ENCODE measurements at places on chromosomes 6 and 20. TPM values are rescaled to one million over a fixed set of nuclear protein-coding genes. Genes with fewer than 3 reads are reported as not detected.

Gene MYLK4
- total RNA-seq, result 0.10 TPM

Gene PRDM13
- total RNA-seq, result 0.88 TPM

Gene STK4
- 14.0 TPM for total RNA-seq

Gene KCNS1
- total RNA-seq, result not detected

Gene MAP3K7
- 12.9 TPM for total RNA-seq

Gene KCNK15
- 0.79 TPM for total RNA-seq

Gene KDM1B
- total RNA-seq, result 6.5 TPM

Gene SIRPB2
- total RNA-seq, result not detected

Gene RNF182
- 3.3 TPM for total RNA-seq

Gene PLCB4
- 19.5 TPM for total RNA-seq

Gene PRPH2
- total RNA-seq, result not detected

Gene NOX3
- not detected for total RNA-seq

Gene EPHA7
- 0.05 TPM for total RNA-seq

Gene MAFB
- total RNA-seq, result 0.11 TPM

Gene RREB1
- 10.7 TPM for total RNA-seq

Gene SDC4
- total RNA-seq, result 103 TPM

Gene REM1
- total RNA-seq, result 0.68 TPM

Gene SMAP1
- 19.9 TPM for total RNA-seq

Gene POU5F1
- total RNA-seq, result 7.2 TPM

Gene HLA-DOA
- not detected for total RNA-seq

Gene ULBP3
- 4.0 TPM for total RNA-seq

Gene SCRT2
- not detected for total RNA-seq

Gene TP53TG5
- not detected for total RNA-seq

Gene HNF4A
- 15.1 TPM for total RNA-seq

Gene TBC1D32
- 0.80 TPM for total RNA-seq

Gene FGD2
- total RNA-seq, result 0.08 TPM

Gene BFSP1
- total RNA-seq, result 5.1 TPM

Gene PROCR
- 142 TPM for total RNA-seq

Gene DNAH8
- not detected for total RNA-seq

All from A549 treated with Mapracorat at 1 μM for 4 hours (cell line).